ENCODE measurements at places on chromosomes 3 and 15. TPM values are rescaled to one million over a fixed set of nuclear protein-coding genes. Genes with fewer than 3 reads are reported as not detected.

Gene SAXO2
- total RNA-seq: 1.3 TPM

Gene SLC35A5
- 47.2 TPM for total RNA-seq

Gene LRRC31
- total RNA-seq: not detected

Gene GABRB3
- 0.22 TPM for total RNA-seq

Gene POPDC2
- total RNA-seq: 0.44 TPM

Gene SKOR1
- total RNA-seq: 0.22 TPM

Gene ZNF80
- total RNA-seq: not detected
